ENCODE measurements at places on chromosomes 13 and 19.

DNA sequence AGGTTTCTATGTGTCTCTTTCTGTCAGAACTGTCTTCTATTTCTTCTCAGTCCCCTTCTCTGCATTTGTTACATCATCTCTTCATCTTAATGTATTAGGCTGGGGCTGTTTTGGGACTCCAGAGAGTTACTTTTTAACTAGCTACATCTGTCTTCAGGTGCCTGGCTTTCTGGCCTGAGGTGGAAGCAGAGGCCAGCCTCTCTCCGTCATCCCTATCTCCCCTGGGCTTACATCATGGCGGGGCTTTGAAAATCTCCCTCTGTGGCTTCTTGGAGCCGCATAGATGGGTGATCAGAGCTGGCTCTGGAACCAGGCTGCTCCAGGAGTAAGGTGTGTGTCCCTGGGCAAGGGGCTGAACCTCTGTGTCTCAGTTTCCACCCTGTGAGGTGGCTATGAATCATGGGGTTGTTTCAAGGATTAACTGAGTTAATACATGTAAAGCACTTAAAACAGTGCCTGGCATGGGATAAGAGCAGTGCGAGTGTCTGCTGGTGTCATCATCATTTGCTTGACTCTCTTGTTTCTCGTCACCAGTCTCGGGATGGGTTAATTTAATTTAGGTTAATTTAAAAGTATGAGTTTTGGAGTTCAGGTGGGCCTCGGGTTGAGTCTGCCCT, 2.0 kb downstream of the EPN1 start:
- DNase-seq = no peak

DNA sequence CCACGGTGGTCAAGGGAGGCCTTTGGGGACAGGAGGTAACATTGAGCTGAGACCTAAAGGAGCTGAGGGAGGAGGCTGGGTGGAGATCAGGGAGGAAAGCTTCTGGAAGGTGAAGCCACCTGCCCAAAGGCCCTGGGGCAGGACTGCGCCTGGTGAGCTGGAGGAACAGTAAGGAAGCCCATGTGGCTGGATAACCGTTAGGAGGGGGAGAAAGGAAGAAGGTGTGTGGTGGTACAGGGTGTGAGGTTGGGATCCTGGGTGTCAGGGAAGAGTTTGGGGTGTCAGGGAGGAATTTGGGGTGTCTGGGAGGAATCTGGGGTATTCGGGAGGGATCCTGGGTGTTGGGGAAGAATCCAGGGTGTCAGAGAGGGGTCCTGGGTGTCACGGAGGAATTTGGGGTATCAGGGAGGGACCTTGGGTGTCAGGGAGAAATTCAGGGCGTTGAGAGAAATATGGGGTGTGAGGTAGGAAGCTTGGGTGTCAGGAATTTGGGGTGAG, 695 bp downstream of the TICAM1 start:
- DNase-seq = no peak

DNA sequence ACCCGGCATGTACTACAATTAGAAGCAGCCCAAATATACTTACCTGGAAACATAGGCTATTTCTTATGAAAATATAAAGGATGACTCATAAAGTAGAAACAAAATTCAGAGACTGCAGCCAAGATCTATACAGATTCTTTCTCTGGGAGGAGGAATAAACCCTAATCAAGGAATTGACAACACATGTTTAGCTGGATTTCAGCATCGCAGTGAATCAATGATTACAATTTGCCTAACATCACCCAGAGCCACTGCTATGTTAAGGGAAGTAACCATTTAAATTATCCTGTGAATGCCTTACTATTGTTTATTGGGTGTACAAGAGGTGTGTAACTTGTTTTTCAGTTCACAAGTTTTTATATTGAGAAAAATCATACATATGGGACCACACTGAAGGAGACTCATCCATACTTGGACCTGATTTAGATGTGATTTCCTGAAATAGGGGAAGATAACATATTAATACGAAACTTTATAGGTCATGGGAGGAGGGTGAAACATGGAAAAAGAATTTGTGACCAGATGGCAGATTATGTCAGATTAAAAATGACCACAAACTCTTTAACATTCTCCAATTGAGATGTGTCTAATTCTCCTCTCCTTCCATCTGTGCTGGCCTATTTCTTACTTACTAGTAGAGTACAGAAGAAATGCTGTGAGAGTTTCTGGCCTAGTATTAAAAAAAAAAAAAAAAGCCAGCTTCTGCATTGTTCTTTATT, 1168.4 kb downstream of the SLITRK1 start:
- no peak for DNase-seq

GRCh38 chr13:51237386-51237785, 15.2 kb downstream of the FAM124A start:
- DNase-seq = no peak

- no peak for DNase-seq
Observed at GRCh38 chr19:44512326-44513298, 12.3 kb upstream of the ZNF180 start.

- DNase-seq = no peak
Observed at GRCh38 chr19:33304371-33304759, 2.0 kb upstream of the CEBPA start.

DNA sequence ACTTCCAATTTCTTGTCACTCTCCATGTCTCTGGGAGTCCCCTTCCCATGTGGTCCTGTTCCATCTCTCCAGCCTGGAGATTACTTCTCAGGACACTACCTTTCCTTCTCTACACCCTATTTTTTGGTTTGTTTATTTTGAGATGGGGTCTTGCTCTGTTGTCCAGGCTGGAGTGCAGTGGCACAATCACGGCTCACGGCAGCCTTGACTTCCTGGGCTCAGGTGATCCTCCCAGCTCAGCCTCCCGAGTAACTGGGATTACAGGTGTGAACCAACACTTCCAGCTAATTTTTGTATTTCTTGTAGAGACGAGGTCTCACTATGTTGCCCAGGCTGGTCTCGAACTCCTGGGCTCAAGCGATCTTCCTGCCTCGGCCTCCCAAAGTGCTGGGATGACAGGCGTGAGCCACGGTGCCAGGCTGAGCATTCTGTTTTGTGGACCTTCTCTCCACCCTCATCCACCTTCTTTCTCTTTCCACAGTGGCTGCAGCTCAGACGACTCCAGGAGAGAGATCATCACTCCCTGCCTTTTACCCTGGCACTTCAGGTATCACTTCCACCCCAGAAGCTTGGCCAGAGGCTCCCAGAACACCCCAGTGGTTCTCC, 644 bp downstream of the HCST start:
- no peak for DNase-seq

DNA sequence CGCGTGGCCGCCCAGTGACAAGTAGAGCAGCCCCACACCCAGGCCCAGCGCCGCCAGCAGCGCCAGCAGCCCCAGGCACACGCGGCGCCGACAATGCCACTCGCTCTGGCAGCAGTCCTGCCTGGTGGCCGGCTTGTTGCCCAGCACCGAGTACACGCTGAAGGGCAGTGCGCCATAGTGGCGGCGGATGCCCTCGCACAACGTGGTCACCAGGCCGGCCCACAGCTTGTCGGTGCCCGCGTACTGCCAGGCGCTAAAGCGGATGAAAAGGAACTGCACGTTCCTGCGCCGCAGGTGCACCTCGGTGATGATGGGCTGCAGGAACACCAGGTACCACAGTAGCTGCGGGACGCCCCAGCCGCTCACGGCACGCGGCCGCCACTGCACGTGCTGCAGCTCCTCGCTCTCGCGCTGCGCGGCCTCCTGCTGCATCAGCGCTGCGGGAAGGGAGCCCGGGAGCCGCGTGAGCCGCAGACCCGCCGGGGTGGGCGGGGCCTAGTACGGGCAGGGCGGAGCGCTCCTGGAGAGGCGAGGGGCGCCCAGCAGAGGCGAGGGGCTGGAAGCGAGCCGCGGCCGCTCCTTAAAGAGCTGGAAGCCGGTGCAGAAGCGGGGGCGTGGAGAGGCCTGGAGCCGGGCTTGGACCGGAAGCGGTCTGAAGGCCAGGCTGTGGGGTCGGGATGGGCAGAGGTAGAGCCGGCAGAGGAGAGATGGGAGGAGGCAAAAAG, 7.3 kb downstream of the NKPD1 start:
- DNase-seq = peak; percentile 31

GRCh38 chr13:33799950-33800592, 17.9 kb upstream of the RFC3 start:
- no peak for DNase-seq

DNA sequence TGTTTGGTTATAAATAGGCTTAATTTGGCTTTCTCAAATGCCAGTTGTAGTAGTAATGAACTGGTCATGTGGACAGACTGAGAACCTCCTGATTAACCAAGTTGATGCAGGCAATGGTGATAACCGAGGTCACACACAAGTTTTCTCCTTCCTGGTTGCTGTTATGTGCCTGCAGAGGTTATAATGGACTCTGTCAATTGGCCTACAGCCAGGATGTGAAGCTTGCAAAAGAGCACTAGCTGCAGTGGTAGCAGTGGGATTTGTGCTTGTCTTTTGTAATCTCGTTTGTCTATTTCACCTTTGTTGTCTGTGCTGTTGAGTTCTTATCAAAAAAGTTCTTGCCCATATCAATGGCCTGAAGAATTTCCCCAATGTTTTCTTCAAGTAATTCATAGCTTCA, 20.6 kb downstream of the OR10H3 start:
- no peak for DNase-seq

GRCh38 chr13:99123101-99124045, 77.3 kb upstream of the UBAC2 start:
- no peak for DNase-seq

DNA sequence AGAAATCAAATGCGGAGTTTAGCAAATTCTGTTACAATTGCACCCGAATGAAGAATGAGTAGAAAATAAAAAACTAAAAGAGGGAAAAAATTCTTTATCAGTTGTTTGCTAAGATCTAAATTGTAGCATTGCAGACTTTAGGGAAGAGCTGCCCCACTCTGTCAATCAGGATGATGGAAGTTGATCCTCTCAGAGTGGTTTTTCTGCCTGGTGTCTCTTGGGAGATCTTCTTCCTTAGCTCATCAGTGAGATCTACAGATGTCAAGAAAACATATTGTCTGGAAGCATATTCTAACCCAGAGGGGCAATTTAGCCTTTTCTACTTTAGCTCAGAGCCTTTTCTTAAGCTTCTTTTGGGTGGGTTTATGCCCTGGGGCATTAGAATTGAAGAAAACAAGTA, 223.2 kb upstream of the PCDH17 start:
- no peak for DNase-seq

- DNase-seq = no peak
Observed at GRCh38 chr19:45852145-45852750, 10.7 kb downstream of the SYMPK start.

- no peak for DNase-seq
Observed at GRCh38 chr13:109214393-109214792, 572.0 kb downstream of the IRS2 start.

GRCh38 chr13:60716313-60716712, 319.3 kb downstream of the TDRD3 start:
- DNase-seq = no peak

DNA sequence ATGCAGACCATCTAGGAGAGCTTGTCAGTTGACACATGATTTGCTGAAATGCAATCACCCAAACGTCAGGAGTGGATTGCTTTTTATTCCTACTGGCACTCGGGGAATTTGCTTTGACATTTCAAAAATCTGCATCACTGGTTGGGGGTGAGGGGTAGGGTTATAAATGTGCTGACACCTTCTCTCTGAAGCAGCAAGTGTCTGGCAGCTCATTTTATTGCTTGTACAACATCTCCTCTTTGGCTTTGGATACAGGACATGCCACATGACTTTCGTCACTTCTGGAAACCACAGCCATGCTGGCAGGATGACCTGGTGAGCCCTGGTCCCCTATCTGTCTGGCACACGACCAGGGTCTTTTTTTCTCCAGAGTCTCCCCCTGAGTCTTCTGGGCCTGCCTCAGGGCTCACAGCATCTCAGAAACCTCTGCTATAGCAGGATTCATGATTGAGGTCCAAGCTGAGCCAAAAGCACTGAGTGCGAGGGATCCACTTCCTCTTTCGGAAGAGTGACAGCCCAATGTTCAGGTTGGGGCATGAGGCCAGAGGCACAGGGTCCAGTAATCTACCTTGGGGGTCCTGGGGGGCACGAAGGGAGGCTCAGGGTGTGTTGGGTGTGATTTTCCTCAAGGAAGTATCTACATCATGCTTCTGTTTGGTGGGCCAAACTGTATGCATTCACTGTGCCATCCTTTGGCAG, 60.1 kb downstream of the HSPH1 start:
- no peak for DNase-seq

DNA sequence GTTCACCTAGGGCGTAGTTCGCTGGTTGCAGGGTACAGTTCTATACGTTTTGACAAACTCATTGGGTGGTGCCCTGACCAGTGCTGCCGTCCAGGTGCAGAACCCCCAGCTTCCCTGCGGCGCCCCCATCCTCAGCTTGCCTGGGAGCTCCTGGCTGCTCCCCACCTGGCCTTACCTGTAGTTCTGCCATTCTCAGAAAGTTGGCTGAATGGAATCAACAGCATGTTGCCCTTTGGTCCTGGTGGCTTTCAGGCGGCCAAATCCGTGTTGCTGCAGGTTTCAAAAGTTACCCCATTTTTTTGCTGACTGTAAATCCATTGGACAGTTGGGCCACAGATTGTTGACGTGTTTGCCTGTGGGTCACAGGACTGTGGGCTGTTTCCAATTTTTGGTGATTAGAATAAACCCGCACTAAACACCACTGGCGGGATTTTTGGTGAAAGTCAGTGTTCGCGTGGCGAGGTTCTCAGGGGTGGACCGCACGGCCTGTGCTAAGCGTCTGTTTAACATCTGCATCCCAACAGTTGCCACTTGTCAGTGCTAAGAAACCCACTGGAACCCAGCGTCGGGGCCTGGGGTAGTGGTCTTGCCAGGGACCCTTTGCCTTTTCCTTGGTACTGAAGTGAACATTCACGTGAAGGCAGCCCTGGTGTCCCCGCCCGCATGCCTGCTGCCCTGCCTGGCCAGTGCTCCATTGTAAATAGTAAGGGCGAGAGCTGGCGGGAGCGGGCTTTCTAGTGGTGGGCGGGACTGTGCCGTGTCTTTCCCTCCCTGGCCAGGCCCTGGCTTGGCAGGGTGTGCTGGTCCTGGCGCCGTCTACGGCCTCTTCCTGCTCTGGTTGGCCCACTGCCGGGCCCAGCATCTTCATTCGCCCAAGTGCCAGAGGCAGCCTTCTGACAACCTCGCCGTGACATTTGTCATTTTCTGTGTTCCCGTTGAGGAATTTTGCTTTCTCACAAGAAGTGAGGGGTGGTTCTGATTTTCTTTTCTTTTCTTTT, 3.3 kb downstream of the DOT1L start:
- no peak for DNase-seq

DNA sequence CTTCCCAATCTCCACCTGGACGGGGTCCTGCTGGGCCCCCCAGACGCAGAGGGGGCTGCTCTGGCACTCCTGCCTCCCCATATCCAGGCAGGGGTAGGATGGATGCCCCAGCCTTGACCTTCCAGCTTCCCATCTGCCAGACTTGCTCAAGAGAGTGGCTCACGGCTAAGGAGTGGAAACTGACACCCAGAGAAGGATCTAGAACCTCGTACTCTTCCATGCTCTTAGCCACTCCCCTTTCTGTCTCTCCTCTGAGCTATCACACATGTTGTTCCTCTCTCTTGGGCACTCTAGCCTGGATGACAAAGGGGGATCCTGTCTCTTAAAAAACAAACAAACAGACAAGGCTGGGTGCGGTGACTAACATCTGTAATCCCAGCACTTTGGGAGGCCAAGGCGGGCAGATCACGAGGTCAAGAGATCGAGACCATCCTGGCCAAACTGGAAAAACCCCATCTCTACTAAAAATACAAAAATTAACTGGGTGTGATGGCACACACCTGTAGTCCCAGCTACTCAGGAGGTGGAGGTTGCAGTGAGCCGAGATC, 12.2 kb upstream of the FUT5 start:
- DNase-seq = no peak

Data from activated CD4-positive, alpha-beta T cell treated with anti-CD3 and anti-CD28 coated beads, Interleukin-2, amount 50 U/mL, for 4 hours (primary cell).